ENCODE measurements at places on chromosomes 16 and 17.

GRCh38 chr16:1288813-1289476 lies 20.5 kb upstream of the UBE2I start:
- no peak for DNase-seq

DNA sequence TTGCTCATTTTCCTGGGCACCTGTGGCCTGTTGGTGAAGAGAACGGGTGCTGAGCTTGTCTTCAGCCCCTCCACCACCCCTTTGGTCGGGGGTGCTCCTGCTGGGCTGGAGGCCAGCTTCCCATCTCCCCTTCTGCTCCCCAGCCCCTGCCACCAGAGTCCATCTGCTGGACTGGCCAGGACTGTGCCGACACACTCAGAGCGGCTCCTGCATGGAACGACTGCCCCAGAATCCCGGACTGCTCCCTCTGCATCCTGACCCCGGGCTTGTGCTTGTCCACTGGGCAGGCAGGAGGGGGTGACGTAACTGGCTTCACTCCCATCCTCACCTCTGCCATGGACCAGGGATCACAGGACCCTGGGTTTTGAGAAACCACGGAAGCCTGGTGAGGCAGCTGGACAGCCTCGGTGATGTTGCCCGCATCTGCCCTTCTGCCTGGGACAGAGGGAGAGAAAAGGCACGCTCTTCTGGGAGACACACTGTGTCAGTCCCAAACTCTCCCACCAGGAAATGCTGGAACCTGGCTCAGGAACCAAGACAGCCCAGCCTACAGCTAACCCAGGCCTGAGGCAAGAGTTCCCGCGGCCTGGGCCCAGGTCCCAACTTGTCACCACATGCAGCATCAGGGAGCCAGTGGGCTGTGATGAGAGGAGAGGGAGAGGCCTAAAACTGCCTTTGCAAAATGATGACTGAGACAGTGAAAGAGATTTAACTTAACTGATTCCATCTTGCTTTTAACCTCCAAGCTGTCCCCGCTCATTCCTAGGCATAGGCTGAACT lies 16.1 kb upstream of the GSDMA start:
- DNase-seq: no peak

DNA sequence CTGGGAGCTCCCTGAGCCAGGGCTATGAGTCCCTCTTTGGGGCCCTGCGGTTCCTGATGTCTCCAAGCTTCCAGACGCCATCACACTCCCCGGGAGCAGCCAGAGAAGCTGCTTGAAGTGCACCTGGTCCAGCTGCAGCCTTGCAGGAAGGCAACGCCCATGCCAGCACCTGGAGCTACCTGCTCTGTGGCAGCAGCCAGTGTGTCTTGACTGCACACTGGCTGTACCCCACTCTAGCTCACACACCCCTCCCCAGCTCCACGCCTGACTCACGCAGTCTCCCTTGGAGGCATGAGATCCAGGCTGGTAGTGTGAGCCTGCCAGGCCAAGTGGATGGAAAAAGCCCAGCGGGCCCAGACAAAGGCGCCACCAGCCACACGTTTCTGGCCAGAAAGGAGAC lies 63.3 kb downstream of the USP32 start:
- no peak for DNase-seq

DNA sequence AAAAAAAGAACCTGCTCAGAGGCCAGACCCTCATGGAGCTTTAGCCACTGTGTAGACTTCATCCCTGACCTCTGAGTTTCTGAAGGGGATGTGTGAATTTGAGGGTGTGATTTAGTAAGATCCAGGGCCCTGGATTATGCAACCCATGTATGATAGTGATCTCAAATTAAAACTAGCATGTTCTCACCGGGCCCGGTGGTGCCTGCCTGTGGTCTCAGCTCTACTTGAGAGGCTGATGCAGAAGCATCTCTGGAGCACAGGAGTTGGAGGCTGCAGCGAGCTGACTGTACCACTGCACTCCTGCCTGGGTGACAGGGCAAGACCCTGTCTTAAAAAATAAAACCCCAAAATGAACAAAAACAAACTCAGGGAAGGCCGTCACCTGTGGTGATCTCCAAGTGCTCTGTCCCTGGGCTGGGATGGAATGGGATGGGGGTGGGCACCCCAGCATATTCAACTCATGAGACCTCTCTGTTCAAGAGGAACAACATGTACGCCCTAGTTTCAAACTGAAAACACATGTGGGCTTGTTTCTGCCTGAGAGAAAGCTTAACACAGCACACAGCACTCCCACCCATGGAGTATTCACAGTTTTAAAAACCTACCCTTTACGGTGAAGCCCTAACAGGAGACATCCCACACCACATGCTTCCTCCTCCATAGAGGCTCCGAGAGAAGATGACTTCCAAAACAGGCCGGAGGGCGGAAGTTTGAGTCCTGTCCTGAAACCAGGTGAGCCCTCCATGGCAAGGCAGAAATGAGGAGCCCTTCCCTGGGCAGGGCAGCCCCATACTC lies 30.1 kb downstream of the GNPTG start:
- DNase-seq: no peak

DNA sequence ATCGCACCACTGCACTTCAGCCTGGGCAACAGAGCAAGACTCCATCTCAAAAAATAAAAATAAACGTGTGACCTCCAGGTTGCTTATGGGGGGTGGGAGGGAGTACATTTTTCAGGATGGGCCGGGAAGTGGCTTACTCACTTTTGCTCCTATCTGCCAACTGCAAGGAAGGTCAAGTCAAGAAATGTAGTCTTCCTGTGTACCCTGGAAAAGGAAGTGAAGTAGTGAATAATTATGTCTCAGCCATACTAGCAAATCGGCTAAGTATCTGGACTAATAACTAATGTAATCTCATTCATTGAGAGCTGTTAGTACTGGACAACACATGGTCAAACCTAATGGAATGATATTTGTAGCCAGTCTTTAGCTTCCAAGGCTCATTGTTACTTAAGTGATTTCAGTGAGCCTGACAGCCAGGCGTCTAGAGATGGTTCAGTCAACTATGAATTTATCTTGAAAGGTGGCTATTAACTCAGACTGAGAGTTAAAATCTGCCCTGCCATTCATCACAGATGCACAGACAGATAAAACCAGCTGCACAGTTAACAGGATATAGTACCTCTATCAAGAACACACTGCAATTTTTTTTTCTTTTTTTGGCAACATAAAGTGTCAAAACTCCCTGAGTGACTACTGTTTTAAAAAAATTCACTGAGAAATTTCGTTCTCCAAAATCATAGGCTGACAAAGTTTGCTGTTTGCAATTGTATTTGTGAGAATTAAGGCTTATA lies 3.7 kb upstream of the TACO1 start:
- DNase-seq: no peak

DNA sequence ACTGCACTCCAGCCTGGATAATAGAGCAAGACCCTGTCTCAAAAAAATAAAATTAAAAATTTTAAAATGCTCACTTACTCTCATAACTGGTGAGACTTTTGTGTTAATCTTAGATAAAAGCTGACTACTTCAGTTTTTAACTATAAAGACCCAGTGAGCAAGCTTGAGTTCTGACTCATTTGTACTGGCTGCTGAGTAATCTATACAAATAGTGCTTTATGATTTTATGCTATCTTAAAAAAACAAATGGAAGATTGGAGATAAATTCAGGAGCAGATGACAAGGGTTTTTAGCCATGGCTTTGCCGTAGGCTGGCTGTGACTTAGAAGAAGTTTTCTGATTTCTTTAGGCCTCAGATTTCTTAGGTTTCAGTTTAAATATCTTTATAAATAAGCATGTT lies 30.5 kb downstream of the SNTB2 start:
- no peak for DNase-seq

DNA sequence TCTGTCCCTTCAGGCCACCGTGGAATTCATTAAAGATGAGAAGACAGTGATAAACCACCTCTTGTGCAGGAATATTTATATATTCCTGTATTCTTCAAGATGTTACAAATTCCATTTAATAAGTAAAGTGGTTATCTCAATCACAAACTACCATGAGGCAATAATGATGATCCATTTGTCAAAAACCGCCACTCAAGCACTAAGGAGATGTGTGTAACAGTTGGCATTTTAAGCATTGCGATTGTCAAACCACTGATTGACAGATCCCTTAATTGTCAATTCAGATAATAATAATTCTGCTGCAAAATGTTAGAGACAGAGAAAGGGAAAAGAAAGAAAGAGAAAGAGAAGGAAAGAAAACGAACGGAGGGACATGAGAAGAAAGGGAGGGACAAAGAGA lies 476.1 kb upstream of the RBFOX1 start:
- DNase-seq: no peak

DNA sequence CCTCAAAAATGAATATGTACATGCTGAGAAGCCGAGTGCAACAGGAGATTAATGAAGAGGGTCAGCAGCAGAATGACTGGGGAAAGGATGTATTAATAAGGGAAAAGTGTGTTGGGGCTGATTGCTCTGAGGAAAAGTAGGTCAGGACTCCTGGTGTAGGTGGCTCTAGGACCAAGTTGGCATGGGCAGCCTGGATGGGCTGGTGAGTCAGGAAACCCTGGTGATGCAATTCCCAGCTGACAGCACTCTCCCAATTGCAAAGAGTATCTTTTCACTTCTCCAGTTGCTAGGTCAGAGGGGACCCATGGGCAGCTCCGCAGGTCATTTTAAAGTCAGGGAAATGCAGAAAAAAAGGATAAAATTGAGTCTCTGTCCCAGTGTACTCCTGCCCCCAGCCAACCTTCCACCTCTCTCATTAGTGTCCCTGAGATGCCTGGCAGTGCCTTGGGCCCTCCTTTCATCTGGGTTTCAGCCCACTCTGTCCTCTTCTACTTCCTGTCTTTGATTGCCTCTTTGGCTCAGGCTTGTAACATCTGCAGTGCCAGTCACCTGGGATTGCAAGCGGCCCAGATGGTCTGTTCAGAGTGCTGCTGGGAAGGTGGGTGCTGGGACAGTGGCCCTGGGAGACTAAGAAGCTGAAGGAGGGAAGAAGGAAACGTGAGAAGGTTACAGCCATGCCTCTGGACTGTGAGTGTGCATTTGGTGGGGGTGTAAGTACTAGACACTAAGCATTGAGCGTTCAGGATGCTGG lies 2177.2 kb downstream of the TP53TG3F start:
- no peak for DNase-seq

GRCh38 chr17:77803726-77804125 lies 154.8 kb upstream of the TNRC6C start:
- no peak for DNase-seq

GRCh38 chr16:74556375-74556922 lies 50.5 kb downstream of the GLG1 start:
- DNase-seq: no peak

DNA sequence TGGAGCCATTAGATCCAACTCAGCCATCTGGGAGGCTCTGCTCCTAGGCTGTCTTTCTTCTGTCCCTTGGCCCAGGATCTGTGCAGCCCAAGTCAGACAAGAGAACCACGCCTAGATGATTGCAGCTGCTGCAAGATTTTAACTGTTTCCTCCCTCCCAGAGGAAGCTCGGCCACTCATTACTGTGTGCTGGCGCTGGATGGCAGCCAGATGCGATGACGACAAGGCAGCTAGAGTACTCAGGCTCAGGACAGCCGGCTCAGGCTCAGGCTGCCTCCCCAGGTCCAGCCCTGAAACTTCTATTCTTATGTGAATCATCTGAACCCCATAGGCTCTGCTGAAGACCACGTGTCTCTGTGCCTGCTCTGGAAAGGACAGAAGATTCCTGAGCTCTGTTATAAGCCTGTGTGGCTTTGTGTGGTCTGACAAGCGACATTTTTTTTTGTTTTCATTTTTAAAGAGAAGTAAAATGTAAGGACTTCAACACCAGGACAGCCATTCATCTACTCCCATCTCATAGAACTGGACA lies 32.1 kb upstream of the FBXW10B start:
- DNase-seq: peak; percentile 98

DNA sequence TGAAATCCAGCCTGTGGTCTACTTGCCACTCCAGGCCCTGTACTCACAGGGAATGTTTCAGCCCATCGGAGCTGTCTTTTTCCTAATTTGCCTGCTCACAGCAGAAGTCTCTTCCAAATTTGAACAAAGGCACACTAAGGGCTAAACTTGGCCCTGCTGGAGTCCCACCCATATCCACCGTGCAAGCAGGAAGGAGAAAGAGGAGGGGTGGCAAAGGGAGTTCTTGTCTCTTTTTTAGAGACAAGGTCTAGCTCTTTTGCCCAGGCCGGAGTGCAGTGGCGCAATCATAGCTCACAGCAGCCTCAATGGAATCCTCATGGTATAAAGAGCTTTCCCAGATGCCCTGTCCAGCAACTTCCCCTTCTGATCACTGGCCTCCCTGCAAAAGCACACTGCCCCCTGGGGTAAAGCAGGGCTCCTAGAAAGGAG lies 2.7 kb upstream of the PRM1 start:
- no peak for DNase-seq

- no peak for DNase-seq
Measured at GRCh38 chr16:4309833-4310266, 6.0 kb upstream of the GLIS2 start.

DNA sequence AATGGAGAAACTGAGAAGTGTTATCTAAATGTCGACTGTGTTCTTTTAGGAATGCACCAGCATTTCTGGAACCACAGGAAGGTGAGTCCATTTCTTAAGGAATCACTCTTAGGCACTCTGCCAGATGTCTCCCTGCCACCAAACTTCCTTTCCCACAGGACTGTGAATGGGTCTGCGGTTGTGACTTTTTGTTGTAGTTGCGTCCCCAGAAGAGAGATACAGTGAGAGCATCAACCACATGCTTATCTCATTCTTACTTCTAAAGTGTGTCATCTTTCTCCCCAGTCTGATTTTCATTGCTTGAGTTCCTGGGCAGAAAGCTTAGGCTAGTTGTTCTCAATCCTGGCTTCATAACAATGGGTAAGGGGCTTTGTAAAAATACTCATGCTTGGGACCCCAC lies 13.4 kb downstream of the ITPRIPL2 start:
- DNase-seq: no peak

DNA sequence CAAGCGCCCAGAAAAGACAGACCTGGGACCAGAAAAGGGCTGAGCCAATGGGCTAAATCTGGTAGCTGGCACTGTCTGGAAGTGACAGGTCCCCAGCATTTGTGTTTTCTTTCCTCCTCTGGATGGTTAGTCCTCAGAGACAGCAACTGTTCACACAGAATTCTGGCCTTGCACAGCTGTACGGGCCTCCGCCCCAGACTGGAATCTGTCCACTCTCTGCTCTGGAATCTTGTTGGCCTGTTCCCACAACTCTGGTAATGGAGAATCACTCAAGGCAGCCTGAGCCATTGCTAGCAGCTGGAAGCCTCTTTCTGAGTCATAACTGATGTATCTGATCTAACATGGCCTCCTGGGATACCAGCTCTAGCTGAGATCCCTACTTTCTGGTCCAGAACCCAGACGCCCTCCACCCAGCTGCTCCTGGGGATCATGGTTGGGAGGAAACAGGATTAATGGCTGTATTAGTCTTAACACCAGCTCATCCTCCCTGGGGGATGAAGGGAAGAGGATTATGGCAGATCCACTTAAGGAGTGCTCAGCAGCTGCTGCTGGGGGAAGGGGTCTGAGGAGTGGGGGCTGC lies 9.1 kb downstream of the ZNF668 start:
- peak; percentile 93 for DNase-seq

Measured in muscle of back (tissue), 13 donors.